H9 (cell line): ENCODE measurements at places on chromosomes 7 and 10.

GRCh38 chr10:86253091-86254072 is 113.2 kb downstream of the GRID1 start:
- H3K4me1 ChIP-seq = peaks cover 7% of the 10 kb centered on the region; the same call in 1 of the 2 replicates
- peaks cover 9% of the 10 kb centered on the region for H3K36me3 ChIP-seq
- H3K27ac ChIP-seq = no peak overlapping the region
- no peaks in the 10 kb centered on the region for H3K27me3 ChIP-seq

DNA sequence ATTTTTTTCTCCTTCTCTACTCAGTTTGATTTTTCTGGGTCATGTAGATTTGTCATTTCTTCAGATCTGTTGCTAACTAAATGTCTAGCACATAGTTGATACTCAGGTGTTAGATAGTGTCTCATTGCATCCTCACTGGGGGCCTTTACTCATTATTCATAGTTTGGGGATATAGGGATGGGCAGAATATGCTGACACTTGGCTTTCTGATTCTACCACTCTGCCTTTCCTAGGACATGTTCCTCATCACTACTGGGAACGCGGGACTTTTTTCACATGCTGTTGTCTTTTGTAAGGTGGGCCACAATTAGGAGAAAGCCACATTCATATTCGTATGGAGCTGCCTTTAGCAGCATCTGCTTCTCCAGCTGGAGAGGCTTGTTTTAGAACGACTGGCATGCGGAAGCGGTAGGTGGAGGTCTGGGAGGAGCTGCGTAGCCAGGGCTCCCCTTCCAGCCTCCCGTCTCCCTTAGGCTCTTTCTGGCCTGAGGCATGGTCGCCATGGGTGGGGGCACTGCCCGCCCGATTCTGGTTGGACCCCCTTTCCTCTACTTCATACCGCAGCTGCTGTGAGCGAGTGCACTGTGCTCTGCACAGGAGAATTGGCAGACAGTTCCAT is 78.8 kb downstream of the SND1 start:
- peaks cover 16% of the 10 kb centered on the region; the same call in 2 of the 3 replicates for H3K36me3 ChIP-seq
- no peak overlapping the region for H3K27ac ChIP-seq
- no peak overlapping the region for H3K4me3 ChIP-seq
- DNase-seq = peak; percentile 43
- H3K27me3 ChIP-seq = no peaks in the 10 kb centered on the region

- H3K36me3 ChIP-seq = peaks cover 11% of the 10 kb centered on the region
- no peaks in the 10 kb centered on the region for H3K27me3 ChIP-seq
- H3K27ac ChIP-seq = no peak overlapping the region
- no peaks in the 10 kb centered on the region; the same call in 1 of the 2 replicates for H3K4me1 ChIP-seq
- peak; percentile 88 for DNase-seq
These were observed 14.0 kb downstream of the LRGUK start for GRCh38 chr7:134140889-134141867.

DNA sequence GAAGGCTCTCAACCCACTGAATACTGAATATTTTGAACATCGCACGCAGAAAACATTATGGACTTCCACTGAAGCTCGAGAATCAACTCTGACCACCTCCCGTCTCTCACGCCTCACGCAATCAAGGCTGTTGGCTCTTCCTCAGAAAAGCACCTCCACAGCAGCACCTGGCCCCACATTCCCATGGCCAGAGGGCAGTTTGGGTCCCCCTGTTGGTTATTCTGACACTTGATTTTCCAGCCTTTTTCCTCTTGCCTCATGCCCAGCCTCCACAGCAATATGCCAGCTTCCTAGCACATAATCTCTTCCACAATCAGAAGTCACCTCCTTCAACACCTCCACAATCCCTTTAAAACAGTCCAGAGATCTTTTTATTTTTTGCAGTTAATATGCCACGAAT is 55.9 kb downstream of the SVOPL start:
- H3K4me3 ChIP-seq = no peak overlapping the region
- no peaks in the 10 kb centered on the region for H3K36me3 ChIP-seq
- H3K27ac ChIP-seq = no peak overlapping the region
- H3K27me3 ChIP-seq = no peaks in the 10 kb centered on the region

GRCh38 chr10:129542589-129542988 is 75.5 kb downstream of the MGMT start:
- DNase-seq = no peak
- H3K4me1 ChIP-seq = no peaks in the 10 kb centered on the region; the same call in 1 of the 2 replicates
- no peak overlapping the region for H3K27ac ChIP-seq

GRCh38 chr7:55271069-55271626 is 94.0 kb upstream of the LANCL2 start:
- DNase-seq = no peak
- no peaks in the 10 kb centered on the region for H3K36me3 ChIP-seq
- no peaks in the 10 kb centered on the region for H3K27me3 ChIP-seq
- no peaks in the 10 kb centered on the region for H3K4me1 ChIP-seq
- no peak overlapping the region for H3K27ac ChIP-seq

DNA sequence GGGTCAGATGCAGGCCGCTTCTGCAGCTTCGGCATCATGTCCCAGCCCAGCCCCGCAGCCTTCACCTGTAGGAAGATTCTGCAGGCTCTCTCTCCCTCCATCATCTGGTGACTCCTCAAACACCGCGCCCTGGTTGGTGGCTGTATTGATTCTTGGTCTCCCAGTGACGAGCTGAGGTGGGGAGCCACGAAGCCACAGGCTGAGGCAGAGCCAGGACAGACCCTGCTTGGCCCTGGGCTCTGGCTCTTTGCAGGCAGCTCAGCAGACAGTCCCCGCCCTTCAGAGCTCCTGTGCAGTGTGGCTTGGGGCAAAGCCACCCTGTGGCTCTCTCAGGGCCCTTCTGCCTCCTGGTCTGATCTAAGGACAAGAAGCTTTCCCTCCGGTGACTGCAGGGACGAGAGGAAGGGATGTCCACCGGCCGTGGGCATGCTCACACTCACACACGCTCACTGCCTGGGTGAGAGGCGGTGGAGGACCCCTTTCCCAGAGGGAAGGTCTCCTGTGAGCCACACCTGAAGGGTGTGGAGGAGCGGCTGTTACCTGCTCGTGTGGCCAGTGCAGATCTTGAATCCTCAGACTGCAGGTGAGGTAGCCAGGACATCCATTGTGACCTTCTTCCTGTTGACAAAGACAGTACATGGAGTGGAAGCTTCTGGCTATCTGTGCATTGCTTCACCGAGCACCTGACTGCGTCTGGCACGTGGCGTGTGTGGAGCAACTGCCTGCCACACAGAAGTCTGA is 79.6 kb downstream of the INPP5A start:
- no peak overlapping the region for H3K27ac ChIP-seq
- peaks cover 29% of the 10 kb centered on the region for H3K36me3 ChIP-seq
- H3K4me3 ChIP-seq = no peak overlapping the region
- no peak for DNase-seq
- H3K4me1 ChIP-seq = no peaks in the 10 kb centered on the region
- H3K27me3 ChIP-seq = no peaks in the 10 kb centered on the region

DNA sequence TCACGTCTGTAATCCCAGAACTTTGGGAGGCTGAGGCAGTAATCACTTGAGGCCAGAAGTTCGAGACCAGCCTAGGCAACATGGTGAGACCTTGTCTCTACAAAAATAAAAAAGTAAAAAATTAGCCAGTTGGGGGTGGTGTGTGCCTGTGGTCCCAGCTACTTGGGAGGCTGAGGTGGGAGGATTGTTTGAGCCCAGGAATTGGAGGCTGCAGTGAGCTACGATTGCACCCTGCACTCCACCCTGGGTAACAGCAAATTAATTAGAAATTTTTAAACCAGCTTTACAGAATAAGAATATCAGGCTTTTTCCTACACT is 136.0 kb downstream of the EPC1 start:
- H3K36me3 ChIP-seq = no peaks in the 10 kb centered on the region
- H3K27me3 ChIP-seq = no peaks in the 10 kb centered on the region
- no peaks in the 10 kb centered on the region for H3K4me1 ChIP-seq

DNA sequence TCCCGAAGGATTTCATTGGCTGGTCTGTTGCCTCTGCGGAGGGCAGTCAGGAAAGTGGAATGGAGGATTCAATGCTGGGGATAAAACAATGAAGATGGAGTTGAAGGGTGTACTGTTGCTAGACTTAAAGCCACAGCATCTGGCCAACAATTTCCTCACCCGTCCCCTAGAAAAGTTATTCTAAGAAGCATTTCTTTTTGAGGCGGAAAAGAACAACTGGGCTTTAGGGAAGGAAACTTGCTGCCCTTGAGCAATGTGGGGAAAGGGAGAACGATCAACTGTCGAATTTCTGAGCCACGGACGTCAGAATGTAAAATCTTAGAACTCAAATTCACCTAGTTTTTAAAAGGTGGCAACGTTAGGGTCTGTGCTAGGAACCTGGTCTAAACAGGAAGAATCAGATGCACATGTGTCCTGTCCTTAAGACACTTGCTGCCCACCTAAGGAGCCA is 664 bp downstream of the FMC1 start:
- H3K27me3 ChIP-seq = no peaks in the 10 kb centered on the region
- H3K27ac ChIP-seq = peak overlapping the region; percentile 99
- DNase-seq = no peak
- H3K4me3 ChIP-seq = peak overlapping the region; percentile 95
- no peaks in the 10 kb centered on the region for H3K4me1 ChIP-seq

DNA sequence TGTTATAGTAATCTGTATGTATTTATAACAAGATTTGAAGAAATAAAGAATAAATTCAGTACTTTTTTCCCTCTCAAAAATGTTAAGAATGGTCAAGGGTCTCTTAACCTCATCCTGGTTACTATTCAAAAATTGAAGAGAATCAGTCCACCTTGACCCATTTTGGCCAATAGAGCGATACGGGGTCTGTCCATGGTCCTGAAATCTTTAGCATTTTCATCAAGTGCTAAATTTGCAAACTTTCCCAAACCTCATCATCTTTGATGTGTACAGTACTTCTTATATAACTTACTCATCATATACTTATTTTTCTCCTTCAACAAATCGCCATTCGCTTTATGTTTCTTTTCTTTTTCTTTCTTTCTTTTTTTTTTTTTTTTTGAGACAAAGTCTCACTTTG is 23.6 kb downstream of the TMEM178B start:
- no peak overlapping the region for H3K4me3 ChIP-seq
- no peak overlapping the region for H3K27ac ChIP-seq
- no peak for DNase-seq
- peaks cover 14% of the 10 kb centered on the region for H3K4me1 ChIP-seq

DNA sequence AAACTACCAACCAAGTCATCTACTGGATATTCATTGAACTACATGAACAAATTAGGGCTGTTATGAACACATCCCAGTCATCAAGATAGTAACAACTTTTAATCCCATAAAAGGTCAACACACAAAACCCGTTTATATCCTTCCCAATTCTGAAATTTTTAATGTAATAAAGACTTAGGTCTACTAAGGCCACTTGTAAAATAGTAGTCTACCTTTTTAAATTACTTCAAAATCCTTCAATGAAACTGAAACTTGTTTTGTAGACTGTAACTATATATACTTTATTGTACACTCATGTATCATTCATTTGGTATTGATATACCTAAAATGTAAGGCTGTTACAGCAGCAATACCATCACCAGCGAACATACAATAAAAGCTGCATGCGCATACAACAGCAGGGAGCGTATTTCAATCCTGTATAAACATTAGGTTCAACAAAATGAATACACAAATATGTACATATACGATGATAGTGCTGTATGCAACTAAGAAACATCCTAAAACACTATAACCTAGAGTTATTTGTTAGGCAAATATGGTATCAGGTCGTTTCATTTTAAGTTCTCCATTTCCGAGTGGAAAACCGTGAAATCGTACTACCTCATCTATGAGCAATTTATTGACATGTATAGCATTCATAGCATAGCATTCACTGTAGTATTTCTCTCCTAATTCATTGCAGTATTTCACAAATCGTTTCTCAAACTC is 973 bp downstream of the ATAD1 start:
- H3K4me1 ChIP-seq = no peaks in the 10 kb centered on the region
- peak overlapping the region; percentile 96 for H3K4me3 ChIP-seq
- H3K27me3 ChIP-seq = no peaks in the 10 kb centered on the region
- DNase-seq = no peak
- peak overlapping the region; percentile 15 for H3K27ac ChIP-seq

GRCh38 chr10:111531690-111532089 is 454.9 kb downstream of the ADRA2A start:
- no peak overlapping the region for H3K4me3 ChIP-seq
- no peak overlapping the region for H3K27ac ChIP-seq
- H3K27me3 ChIP-seq = no peaks in the 10 kb centered on the region
- H3K36me3 ChIP-seq = no peaks in the 10 kb centered on the region; the same call in 2 of the 3 replicates

GRCh38 chr10:114607358-114607998 is 50.6 kb downstream of the ABLIM1 start:
- no peak overlapping the region for H3K4me3 ChIP-seq
- no peaks in the 10 kb centered on the region; the same call in 1 of the 2 replicates for H3K4me1 ChIP-seq
- no peak for DNase-seq
- H3K27me3 ChIP-seq = no peaks in the 10 kb centered on the region

GRCh38 chr10:127853868-127854768 is 38.6 kb downstream of the CLRN3 start:
- H3K4me3 ChIP-seq = no peak overlapping the region
- H3K4me1 ChIP-seq = no peaks in the 10 kb centered on the region
- no peaks in the 10 kb centered on the region for H3K27me3 ChIP-seq
- H3K36me3 ChIP-seq = no peaks in the 10 kb centered on the region

DNA sequence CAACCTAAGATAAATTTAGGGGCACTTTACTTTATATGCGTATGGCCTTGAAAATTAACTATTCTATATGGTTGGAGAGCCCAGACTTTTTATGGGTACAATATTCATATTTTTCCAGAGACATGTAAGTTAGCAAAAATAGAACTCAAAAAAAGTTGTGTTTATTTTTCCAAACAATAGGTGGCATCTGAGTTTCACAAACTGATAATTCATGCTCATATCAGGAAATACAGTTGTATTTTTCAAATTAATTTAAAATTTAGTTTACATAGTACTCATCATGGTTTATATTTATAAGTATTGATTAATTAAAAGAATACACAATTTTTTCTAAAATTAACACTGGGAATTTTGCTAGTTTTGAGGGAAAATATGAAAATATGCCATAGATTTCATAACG is 34.6 kb downstream of the ANKRD7 start:
- no peaks in the 10 kb centered on the region for H3K36me3 ChIP-seq
- H3K4me3 ChIP-seq = no peak overlapping the region
- no peak for DNase-seq
- H3K27ac ChIP-seq = no peak overlapping the region
- H3K27me3 ChIP-seq = no peaks in the 10 kb centered on the region

DNA sequence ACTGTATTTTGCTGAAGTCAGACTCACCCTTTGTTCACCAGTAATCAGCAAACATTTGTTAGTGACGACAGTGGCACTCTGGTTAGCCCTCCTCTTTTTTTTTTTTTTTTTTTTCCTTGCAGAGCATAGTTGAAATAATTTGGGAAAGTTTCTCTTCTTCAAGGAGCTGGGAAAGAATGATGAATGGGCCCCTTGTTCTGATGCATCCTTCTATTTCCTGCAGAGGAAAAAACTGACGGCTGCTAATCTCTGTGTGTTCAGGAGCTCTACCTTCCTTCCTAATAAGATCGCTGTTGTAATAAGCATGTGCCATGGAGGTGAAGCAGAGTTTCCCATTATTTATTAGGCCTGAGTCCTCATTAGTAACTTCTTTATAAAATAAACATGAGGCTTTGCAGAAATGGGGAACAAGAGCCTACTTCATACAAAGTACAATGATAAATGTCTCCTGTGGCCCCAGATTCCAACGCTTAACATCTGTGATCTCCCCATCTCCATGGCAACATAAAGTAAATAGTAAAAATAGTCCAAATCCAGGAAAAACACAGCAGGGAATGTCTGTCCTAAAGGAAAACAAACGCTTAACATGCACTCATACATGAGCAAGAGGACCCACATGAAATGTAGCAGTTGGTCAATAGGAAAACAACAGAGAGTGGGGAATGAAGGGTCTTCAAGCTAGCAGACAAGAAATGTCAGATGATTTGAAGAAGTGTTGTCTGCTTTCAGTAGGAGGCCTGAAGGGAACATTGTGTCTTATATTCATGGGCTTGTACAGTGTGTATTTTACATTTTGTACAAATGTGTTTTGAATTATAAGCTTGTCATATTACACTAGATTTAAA is 59.1 kb upstream of the CALD1 start:
- no peaks in the 10 kb centered on the region for H3K27me3 ChIP-seq
- no peak overlapping the region for H3K27ac ChIP-seq
- no peaks in the 10 kb centered on the region for H3K4me1 ChIP-seq
- no peak overlapping the region for H3K4me3 ChIP-seq
- no peak for DNase-seq
- H3K36me3 ChIP-seq = no peaks in the 10 kb centered on the region
